ENCODE measurements at places on chromosomes 7 and 10. TPM values are rescaled to one million over a fixed set of nuclear protein-coding genes. Genes with fewer than 3 reads are reported as not detected.

DNA sequence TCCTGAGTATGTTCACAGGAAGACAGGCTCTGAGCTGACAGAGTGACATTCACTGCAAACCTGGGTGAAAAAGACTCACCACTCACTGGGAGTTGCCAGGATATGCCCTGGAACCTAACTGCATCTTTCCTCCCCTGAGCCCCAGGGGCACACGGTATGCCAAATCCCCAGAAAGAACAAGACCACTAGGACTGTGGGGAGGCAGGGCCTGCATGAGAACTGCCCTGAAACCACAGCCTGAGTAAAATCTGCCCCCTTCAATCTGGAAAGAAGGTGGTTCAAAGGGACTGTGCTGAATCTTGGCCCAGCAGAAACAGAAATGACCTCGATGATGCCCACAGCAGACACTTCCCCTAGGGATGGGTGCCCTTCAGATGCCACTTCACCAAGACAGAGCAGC is 6.5 kb downstream of the FAM53B start:
- H3K4me1 ChIP-seq = peaks cover 78% of the 10 kb centered on the region
- peak overlapping the region; percentile 55 for H3K27ac ChIP-seq
- no peak overlapping the region for H3K4me3 ChIP-seq
- H3K27me3 ChIP-seq = no peaks in the 10 kb centered on the region
- no peak for DNase-seq
- H3K36me3 ChIP-seq = no peaks in the 10 kb centered on the region

- H3K36me3 ChIP-seq = no peaks in the 10 kb centered on the region
- no peaks in the 10 kb centered on the region for H3K4me1 ChIP-seq
- no peak for DNase-seq
- no peaks in the 10 kb centered on the region for H3K27me3 ChIP-seq
Measured at GRCh38 chr7:17497136-17497535, 198.7 kb downstream of the AHR start.

DNA sequence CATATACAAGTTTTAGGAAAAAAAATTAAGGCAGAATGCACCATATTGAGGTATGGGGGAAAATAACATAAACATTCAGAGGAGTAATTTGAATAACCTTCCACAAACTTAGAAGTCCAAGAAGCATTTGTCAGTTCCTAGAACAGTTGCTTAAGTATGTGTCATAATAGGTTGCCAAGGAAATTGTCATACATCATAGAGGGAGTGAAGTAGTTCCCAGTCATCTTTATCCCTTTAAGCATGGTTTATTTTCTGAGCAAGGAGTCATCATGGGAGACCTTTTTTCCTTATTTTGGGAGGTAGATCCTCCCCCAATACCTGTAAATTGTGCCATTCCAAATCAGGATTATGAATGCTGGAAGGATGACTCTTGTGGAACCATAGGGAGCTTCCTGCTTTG is at the start of gene SSMEM1:
TSS of gene SSMEM1 (plus strand) at position 219 of the 400 bp plus-strand sequence. CDS start at position 270, 51 bp downstream.
- H3K4me3 ChIP-seq = no peak within 1 kb of the TSS
- no peak within 1 kb of the TSS for H3K27ac ChIP-seq
- no peaks in the 10 kb centered on the region for H3K27me3 ChIP-seq
- peaks cover 8% of the 10 kb centered on the region for H3K4me1 ChIP-seq

Gene SLC39A12
- total RNA-seq = 0.05 TPM

GRCh38 chr7:8115547-8116402 is 146.2 kb downstream of the ICA1 start:
- H3K27ac ChIP-seq = peak overlapping the region; percentile 81
- H3K27me3 ChIP-seq = no peaks in the 10 kb centered on the region
- H3K4me1 ChIP-seq = peaks cover 22% of the 10 kb centered on the region
- DNase-seq = no peak
- H3K36me3 ChIP-seq = no peaks in the 10 kb centered on the region
- no peak overlapping the region for H3K4me3 ChIP-seq

DNA sequence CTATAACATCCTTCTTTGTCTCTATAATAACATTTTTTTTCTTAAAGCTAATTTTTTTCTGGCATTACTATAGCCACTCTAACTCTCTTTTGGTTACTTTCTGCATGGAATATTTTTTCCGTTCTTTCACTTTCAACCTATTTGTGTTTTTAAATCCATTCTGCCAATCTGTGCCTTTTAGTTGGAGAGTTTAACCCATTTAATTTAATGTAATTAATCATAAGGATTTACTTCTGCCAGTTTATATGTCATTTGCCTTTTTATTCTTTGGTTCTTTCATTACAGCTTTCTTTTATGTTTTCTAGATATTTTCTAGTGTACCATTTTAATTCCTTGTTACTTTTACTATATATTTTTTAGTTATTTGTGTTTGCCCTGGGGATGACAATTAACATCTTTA is 78.6 kb downstream of the TMEM270 start:
- no peaks in the 10 kb centered on the region for H3K4me1 ChIP-seq
- no peak for DNase-seq
- H3K27me3 ChIP-seq = no peaks in the 10 kb centered on the region
- no peak overlapping the region for H3K27ac ChIP-seq
- H3K4me3 ChIP-seq = no peak overlapping the region

Gene CDC14C
- not detected for total RNA-seq

Gene TUBAL3
- total RNA-seq = 1.3 TPM

Gene BLNK
- total RNA-seq = 7.2 TPM

Data from thymus (tissue), 14 donors.